ENCODE measurements at places on chromosomes 2 and 18. TPM values are rescaled to one million over a fixed set of nuclear protein-coding genes. Genes with fewer than 3 reads are reported as not detected.

ALK gene
- total RNA-seq = 0.14 TPM

DYTN gene
- not detected for total RNA-seq

SLC5A7 gene
- total RNA-seq = not detected

DNA sequence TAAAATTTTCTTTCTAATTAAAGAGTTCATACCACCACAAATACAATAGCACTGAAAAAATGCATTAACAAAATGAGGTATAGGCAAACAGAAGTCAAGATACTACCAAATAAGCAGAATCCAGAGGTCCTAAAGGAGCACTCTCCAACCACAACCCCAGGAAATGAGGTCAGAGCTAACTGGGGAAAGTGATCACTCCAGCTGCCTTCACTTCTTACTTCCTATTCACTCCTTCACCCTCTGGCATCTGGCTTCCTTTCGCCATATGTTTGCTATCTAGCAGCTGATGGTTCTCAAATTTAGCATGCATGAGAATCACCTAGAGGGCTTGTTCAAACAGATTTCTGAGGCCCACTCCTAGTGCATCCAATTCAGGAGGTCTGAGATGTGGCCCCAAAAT is 212.6 kb upstream of the ACVR2A start:
- no peaks in the 10 kb centered on the region for H3K4me1 ChIP-seq
- H3K36me3 ChIP-seq = no peaks in the 10 kb centered on the region
- no peak overlapping the region for H3K27ac ChIP-seq
- DNase-seq = no peak
- H3K27me3 ChIP-seq = no peaks in the 10 kb centered on the region

DNA sequence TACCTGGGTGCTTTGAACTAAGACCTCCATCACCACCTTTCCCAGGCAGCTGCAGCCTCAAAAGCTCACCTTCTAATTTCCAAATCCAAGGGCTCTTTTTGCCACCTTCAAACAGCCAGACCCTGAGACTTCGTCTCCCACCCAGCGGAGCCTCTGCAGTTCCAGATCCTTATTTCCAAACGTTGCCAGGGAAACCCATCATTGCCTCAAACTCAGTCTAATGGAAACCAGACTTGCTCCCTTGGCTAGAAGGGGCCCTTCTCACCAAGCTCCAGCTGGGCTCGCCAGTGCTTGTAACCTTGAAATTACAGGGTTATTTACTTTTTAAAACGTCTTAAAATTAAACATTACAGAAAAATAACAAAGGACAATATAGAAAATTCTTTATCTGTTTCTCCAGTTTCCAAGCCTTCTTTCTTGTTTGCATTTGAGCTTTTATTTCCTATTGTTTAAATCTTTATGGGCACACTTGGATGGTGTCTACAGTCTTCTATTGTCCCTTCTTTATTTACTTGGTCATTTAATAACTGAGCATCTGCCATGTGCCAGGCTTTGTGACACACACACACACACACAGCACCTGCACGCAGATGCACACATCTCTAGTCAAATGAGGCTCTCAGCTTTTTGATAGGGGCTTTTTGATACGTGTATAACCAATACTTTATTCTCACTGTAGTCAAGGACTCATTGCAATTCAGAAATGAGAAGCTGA is 36.1 kb downstream of the TRPM8 start:
- DNase-seq = no peak
- peaks cover 77% of the 10 kb centered on the region for H3K27me3 ChIP-seq
- H3K4me3 ChIP-seq = no peak overlapping the region
- H3K36me3 ChIP-seq = no peaks in the 10 kb centered on the region

DNA sequence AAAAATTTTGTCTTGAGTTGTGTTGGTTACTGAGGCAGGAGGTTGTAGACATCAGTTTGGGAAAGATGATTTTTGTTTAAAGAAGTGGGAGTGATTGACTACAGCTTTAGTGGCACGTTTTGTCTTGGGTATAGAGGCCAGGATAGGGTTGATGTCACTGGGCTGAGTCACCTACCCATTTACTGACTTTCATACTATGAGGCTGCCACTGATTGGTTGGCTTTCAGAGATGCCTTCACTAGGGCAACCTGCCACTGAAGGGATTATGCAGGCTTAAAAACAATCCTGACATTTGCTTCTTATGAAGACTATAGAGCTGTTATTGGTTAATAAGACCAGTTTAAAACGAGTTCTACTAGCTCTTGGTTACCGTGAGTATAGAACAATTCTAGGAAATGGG is 479.1 kb downstream of the SOX11 start:
- no peaks in the 10 kb centered on the region for H3K36me3 ChIP-seq
- H3K4me1 ChIP-seq = no peaks in the 10 kb centered on the region
- no peaks in the 10 kb centered on the region for H3K27me3 ChIP-seq
- no peak overlapping the region for H3K27ac ChIP-seq
- no peak for DNase-seq

GRCh38 chr18:25675123-25675850 is 323.3 kb upstream of the ZNF521 start:
- H3K4me3 ChIP-seq = no peak overlapping the region
- peaks cover 5% of the 10 kb centered on the region for H3K27me3 ChIP-seq
- no peak for DNase-seq
- H3K4me1 ChIP-seq = no peaks in the 10 kb centered on the region
- no peak overlapping the region for H3K27ac ChIP-seq
- H3K36me3 ChIP-seq = no peaks in the 10 kb centered on the region

Measured in left ventricle myocardium inferior (tissue), 1 donor.